ENCODE measurements at places on chromosomes 3 and 15.

DNA sequence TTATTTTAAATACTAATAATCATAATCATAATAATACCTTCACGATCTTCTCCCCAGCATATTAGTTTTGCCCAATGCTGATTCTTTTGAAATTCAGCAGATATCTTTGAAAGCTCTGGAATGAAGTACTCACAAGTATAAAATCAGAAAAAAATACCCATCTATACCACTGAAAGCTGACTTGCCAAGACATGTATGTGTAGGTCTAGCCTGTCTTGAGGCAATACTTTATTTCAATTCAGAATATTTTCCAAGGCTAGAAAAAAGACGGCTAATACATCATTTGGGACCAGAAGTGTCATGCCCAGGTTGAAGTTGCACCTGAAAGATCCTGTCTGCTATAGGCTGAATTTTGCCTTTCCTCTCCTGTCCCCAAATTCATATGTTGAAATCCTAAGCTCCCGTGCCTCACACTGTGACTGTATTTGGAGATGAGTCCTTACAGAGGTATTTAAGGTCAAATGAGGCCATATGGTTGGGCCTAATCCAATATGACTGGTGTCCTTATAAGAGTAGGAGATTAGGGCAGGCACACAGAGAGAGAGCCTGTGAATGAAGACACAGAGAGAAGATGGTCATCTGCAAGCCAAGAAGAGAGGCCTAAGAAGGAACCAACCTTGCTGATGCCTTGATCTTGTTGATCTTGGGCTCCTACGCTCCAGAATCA is 255.9 kb upstream of the CMC1 start:
- DNase-seq: no peak

DNA sequence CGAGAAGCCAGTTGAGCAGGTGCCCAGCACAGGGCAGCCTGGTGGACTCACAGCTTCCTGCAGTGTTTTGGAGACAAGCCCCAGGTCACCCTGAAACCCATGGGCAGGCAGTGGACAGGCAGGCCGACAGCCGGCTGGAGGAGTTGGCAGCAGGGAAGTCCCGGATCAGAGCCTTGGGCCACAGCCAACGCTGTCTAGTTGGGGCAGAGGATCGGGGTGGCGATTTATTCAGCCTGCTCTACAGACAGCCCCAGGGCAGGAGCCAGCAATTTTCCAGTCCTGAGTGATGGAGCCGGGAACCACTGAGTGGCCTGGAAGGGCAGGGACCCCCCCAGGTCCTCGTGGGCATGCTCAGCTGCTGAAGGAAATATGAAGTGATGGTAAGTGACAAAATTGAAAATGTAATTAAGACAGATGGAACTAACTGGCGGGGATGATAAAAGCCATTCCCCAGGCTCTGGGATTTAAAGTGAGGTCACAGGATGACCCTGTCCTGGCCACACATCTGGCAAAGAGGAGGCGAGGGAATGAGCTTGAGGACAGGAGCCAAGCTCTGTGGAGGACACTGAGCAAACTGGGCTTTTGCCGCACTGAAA is 34.4 kb upstream of the TBC1D21 start:
- DNase-seq: no peak

DNA sequence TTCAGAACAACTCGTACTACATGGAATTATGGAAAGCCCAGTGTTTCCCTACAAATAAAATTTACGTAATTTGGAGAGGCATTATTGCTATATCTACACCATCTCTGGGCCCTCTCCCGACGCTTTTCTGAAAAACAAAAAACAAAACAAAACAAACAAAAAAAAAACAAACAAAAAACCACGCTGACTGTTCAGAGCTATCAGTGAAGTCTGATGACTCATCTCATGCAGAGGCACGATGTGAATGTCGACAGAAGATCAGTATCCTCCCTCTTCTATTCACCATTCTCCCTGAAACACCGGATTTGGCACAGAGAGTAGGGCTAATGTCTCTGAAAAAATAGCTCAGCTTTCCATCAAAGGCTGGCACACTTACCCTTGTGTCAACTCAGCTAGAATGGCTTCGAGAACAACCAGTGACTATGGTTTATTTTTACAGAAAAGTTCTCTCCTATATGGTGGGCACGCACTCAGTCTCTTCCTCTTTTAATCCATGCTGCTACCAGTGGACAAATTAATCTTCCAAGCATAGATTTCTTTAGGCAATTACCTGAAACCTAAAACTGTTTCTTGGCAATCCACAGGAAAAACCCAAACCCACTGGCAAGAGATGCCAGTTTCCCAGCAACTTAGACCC is 1.5 kb downstream of the CRBN start:
- DNase-seq: no peak

GRCh38 chr15:56835718-56836171 is 82.7 kb upstream of the TCF12 start:
- DNase-seq: no peak

DNA sequence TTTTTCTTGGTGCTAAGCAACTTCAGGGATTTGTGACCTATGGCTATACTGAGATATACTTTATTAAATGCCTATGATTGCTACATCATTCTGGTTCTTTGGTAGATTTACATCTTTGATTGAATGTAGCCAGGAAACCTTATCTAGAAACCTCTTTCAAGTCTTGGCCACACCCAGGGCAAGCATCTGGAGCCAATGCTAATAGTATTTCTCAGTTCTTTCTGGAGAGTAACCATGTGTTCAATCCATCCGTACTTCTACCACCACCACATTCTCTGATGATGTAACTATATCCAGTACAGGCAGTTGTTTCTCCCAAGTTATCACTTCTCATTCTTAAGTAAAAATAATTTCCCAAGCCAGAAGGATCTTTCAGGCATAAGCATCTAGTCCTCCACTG is 69.0 kb downstream of the NME9 start:
- no peak for DNase-seq
